Stimulated activated CD4-positive, alpha-beta T cell treated with anti-CD3 and anti-CD28 coated beads, TNF-alpha, amount 100 ng/mL, for 1 hour (primary cell): ENCODE measurements at places on chromosomes 7 and 10.
A peak's percentile ranks its signal among the peaks of the same experiment; 100 is the strongest.

- DNase-seq, result no peak
Observed at GRCh38 chr10:60310740-60311139, 78.9 kb downstream of the ANK3 start.

- no peak for DNase-seq
Observed at GRCh38 chr7:127798023-127798422, 146.0 kb downstream of the SND1 start.

DNA sequence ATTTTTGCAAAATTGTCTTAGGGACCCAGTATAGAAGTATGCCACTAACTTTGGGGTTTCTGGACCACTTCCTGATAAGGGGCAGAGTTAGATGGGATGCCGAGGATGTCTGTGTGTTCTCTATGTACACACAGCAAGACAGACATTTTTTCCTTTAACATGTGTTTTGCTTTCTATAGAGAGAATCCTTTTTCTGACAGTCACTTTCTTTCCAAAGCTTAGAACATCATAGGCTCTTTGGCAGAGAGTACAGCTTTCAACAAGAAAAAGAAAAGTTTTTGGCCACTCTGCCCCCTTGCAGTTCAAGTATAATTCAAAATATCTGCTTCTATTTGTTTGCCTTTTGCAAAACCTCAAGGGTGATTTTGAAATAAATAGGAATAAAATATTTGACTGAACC, 44.1 kb downstream of the PAPSS2 start:
- DNase-seq, result no peak

DNA sequence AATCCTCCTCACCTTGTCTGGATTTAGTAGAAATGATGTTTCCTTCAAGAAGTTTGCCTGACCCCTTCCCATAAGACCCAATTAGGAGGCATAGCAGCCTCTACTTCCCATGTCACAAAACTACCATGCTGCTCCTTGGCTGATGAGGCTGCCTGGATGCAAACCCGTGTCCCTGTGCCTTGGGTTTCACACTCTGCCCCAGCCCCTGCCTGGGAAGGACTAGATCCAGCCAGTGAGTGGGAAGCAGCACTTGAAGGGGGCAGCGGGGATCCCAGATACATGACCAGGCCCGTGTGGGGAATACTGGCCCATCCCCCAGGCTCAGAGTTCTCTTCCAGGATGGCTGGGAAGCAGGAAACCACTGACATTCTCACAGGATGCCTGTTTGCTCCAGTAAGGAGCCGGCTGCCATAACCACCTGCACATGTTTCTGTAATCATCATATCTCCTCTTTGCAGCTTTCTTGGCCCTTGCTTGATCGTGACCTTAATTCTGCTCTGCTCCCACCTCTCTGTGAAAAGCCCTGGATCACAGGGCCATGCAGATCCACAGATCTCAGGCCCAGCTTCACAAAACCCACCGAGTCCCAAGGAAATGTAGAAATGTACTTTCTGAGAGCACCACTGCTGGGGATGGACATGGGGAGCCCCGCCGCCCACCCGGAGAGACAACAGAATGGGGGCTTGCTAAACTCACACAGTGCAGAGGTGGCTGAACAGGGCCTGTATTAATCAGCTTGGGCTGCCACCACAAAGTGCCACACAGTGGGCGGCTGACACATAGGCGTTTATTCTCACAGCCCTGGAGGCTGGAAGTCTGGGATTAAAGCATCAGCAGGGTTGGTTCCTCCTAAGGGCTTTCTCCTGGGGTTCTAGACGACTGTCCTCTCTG, 287.8 kb upstream of the IGFBP3 start:
- no peak for DNase-seq

GRCh38 chr10:69278446-69278963, at the start of gene HK1:
Gene HK1, plus strand, starts transcription at chr10:69278496.
- no peak for DNase-seq

- peak; percentile 22 for DNase-seq
Observed at GRCh38 chr7:106126170-106126938, 14.2 kb upstream of the SYPL1 start.

DNA sequence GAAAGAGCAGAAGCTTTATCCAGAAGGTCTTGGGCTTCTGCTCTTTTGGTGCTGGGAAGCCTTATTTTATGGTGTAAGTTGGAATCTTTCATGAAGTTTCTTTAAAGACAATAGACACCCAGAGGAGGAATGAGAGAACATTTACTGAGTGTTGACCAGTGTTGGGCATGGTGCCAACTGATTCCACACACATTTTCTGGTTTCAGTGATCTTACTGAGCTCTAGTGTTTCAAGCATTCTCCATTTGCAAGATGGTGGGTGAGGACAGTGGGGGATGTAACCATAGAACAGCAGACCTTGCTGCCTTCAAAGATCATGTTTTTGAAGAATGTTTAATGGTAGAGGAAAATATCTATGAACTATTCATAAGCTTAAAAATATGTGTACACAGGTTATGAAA, 114.6 kb downstream of the LRMDA start:
- no peak for DNase-seq

GRCh38 chr10:6239213-6239991, 36.7 kb downstream of the PFKFB3 start:
- peak; percentile 35 for DNase-seq

GRCh38 chr7:116259871-116260440, 49.6 kb downstream of the TES start:
- no peak for DNase-seq

GRCh38 chr10:104234934-104235333, 2.8 kb upstream of the CFAP43 start:
- DNase-seq, result no peak

DNA sequence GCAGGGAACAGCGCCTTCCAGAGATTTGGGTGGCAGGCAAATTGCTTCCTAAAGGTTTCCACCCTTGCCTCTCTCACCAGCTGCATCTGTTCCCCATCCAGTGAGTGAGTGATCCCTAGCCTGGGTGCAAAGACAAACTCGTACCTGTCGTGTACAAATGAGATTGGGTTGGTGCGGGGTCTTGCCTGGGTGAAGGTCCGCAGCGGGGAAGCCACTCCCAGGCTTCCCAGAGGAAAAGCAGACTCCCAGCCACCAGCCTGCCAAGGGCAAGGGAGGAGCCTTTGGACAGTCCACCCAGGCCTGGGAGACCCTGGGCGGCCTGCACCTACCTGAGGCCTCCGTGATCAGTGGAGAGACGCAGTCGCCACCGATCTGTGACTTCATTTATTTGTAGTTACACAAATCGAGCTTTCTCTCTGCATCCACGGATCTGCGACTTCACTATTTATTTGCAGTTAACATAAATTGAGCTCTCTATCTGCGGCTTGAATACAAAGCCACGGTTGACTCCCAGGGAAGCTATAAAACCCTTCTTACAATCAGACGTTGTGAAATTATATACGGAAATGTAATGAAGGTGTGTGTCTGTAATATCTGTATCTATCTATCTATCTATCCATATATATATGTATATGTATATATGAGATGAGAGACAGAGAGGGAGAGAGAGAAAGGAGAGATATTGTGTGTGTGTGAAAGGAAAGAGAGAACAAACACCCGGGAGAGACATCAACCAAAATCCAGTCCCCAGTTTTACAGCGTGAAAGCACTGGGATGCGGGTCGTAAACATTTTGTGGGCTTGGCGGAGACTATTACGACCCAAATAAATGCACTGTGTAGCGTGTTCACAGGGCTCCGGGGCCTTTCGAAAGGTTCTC, 3.0 kb upstream of the HOXA7 start:
- no peak for DNase-seq

DNA sequence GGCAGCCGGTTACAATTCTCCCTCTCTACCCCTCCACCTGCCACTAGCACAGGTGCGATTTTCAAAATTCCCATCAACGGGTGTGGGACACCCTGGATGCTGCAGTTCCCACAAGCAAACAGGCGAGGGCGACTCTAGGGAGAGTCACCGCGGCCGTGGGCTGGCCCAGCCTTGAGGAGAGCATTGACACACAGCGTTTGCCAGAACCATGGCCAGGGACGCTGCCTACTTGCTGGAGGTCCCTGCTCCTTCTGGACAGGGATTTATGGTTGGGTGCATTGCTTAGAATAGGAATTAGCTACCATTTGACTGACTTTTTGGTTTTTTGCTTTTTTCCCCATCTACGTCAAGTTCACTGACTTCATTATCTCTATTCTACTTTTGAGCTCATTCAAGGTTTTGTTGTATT, 19.0 kb upstream of the CLDN4 start:
- no peak for DNase-seq

- no peak for DNase-seq
Observed at GRCh38 chr10:131251146-131251541, 60.4 kb downstream of the TCERG1L start.

GRCh38 chr10:62614389-62615157, 189.9 kb upstream of the ADO start:
- no peak for DNase-seq

DNA sequence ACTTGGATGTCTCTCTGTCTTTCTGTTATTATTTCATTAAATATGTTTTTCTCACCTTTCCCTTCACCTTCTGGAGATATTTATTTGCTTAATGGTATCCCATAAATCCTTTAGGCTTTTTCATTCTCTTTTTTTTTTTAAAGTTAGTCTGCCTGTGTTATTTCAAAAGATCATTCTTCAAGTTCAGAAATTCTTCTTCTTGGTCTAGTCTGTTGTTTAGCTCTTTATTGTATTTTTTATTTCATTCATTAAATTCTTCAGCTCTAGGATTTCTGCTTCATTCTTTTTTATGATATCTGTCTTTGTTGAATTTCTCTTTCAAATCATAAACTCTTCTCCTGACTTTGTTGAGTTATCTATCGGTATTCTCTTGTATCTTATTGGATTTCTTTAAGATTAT, 312.1 kb upstream of the KAT6B start:
- DNase-seq, result no peak

GRCh38 chr7:108480311-108480710, 24.1 kb upstream of the NRCAM start:
- DNase-seq, result no peak

DNA sequence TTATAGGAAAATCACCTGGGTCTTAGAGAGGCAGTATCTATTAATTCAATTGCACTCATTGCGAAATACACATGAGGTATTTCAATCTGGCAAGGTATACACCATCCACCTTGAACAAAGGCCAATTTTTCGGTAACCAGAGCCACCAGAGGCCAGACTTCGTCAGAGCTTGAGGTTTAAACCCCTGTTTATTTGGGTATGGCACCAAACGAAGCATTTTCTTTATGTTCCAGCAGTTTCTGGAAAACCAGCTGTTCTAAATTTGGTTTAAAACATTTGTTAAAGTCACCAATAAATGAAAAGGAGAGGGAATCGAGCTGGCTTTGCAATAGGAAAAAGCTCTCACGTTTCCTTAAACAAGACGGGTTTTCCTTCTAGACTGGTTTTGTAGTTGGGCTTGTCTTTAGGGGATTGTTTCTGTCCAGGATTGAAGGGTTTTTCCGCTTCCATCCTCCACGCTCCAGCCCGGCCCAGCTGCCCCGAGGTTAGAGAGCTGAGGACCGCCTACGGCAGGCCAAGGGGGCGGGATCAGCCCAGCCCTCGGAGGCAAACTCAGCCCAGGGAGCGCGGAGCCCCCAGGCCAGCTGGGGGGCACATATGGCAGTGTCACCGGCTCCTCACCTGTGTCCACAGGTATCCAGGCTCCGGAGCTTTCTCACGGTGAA, 539.4 kb upstream of the MGMT start:
- no peak for DNase-seq

DNA sequence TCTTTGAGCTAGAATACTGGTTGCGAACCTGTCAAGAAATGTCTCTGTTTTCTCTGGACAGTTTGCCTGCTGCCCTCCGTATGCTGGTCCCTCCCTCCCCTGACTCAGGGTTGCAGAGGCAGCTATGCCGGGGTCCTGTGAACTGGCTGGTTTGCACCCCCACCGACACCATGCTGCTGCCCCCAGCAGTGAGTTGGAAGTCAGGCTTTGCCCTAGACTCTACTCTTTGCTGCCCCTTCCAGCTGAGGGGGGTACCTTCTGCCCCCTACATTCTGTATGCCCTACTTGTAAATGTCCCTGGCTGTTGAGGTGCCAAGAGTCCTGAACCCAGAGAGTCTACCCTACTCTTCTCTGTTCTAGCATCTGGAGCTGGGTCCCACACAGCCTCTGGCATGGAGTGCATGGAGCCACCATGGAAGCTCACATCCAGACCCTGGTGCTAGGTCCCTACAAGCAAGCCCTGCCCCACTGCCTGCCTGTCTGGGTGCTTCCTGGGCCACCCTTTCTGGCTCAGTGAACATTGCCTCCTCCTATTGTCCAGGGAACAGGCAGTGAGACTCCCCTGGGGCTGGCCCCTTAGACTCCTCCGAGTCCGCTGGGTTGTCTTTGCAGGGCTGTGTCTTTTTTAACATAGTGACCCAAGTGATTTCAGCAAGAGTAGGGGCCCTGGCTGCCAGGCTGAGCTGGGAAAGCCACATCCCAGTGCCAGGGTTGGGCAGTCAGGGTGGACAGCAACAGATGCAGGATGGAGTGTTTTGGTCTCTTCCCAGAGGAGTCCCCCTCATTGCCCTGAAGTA, 138.9 kb downstream of the ADCY1 start:
- DNase-seq, result no peak

DNA sequence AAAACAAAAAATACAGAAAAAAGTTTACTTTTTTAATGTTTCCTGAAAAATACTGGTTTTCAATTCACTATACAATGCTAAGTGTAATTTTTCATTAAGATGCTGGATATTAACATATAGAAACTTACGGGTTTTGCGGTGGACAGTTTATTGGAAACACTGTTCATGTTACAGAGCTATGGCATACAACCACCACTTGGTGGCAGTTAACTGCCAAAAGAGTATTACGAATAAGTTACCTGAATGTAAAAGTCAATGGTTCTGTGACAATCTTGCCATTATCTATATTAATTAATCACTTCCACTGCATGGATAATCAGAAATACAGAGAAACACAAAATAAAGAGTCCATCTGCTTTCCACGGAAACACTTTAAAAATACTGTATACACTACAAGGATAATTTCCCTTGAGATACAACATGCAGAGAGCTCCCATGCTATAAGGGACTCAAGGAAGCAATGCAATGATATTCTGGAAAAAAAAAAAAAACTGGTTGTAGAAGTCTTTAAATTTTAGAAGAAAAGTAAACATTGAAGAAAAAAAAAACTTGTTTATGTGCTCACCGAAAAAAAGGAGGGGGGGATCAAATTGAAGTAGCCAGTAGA, 97.0 kb downstream of the TPK1 start:
- DNase-seq, result no peak

DNA sequence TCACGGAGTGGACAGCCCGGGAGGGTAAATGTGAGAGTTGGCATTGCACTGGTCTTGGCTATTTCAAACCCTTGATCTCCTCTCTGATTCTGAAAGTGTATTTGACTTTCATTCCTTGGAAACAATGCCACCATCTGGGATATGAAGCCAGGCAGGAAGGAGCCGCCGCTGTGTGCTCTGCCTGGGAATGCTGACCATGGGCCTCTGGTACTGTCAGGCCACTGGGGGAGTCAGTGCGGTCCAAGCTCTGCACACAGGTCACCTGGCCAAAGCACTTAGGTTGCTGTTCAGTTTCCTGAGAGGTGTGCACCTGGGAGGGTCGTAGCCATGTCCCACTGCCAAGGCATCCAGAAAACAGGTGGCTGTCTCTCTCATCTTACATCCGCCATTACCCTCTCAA, 68.5 kb upstream of the SHH start:
- DNase-seq, result no peak

GRCh38 chr7:11988186-11988585, 156.2 kb upstream of the THSD7A start:
- DNase-seq, result no peak

GRCh38 chr7:33712020-33712414, 193.3 kb upstream of the BMPER start:
- DNase-seq, result no peak
